ENCODE measurements at places on chromosomes 6 and 20. TPM values are rescaled to one million over a fixed set of nuclear protein-coding genes. Genes with fewer than 3 reads are reported as not detected.

DNA sequence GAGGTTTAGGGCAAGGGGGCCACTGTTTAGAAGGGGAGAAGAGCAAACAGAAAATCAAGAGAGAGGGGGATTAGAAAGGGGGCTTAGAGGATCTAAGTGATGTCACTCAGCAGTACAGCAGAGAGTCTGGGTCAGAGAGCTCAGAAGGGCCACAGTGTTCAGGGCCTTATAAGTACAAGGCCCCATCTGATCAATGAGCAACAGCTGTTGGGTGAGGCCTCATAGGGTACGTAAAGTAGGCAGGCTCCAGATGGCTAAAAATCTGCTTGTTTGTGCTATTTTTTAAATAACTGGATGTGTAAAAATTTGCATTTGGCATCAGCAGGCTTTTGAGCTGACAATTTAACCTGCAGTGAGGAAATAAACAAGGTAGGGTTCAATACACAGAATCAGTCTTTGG, 149.8 kb downstream of the SH3BGRL2 start:
- no peak for DNase-seq
- no peak overlapping the region for H3K4me3 ChIP-seq
- no peak overlapping the region for H3K27ac ChIP-seq
- H3K27me3 ChIP-seq, result peaks cover 2% of the 10 kb centered on the region

DNA sequence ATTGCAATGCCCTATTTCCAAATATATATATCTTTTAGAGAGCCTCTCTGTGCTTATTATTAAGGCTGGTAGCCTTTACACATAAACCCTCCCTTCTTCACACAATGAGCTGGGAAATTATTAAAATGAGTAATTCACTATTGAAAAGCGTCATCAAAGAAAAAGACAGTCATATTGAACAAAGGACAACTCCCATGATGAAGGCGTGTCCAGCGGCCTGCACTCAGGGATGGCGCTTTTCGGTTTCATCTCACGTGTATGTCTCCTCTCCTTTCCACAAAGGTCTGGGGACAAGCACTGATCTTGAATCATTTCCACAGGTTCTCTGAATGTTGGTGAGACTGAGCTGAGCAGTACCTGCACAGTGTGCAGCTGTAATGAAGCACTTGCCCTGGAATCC, 3.5 kb downstream of the SERPINB9 start:
- peaks cover 12% of the 10 kb centered on the region for H3K27me3 ChIP-seq
- DNase-seq, result no peak
- no peak overlapping the region for H3K27ac ChIP-seq

GRCh38 chr6:66860328-66860727, 1153.3 kb upstream of the EYS start:
- H3K27me3 ChIP-seq, result no peaks in the 10 kb centered on the region
- no peak for DNase-seq
- H3K27ac ChIP-seq, result no peak overlapping the region
- no peak overlapping the region for H3K4me3 ChIP-seq
- no peaks in the 10 kb centered on the region for H3K4me1 ChIP-seq
- no peaks in the 10 kb centered on the region for H3K36me3 ChIP-seq

The PSORS1C2 gene
- not detected for total RNA-seq

The MAPK14 gene
- total RNA-seq, result 36.5 TPM

Data from HFFc6 (cell line).